Left renal cortex interstitium (tissue), 4 donors: ENCODE measurements at places on chromosomes 5 and 9.

DNA sequence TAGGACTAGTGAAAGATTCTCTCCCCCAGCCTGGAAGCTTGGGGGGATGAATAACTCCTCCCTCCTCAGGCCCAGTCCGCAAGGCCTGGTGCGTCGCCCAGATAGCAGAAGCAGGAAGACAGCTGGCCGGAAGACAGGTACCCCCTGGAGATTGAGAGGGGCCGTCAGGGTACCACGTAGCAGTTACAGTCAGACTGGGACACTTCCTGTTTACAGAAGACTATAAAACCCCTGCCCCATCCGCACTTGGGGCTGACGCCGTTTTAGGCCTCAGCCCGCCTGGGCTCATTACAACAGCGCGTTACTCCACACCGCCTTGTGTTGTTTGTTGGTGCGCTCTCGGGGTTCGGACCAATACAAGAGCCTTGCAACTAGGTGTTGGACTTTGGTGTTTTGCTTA lies 15.4 kb downstream of the SEMA6A start:
- DNase-seq = no peak

DNA sequence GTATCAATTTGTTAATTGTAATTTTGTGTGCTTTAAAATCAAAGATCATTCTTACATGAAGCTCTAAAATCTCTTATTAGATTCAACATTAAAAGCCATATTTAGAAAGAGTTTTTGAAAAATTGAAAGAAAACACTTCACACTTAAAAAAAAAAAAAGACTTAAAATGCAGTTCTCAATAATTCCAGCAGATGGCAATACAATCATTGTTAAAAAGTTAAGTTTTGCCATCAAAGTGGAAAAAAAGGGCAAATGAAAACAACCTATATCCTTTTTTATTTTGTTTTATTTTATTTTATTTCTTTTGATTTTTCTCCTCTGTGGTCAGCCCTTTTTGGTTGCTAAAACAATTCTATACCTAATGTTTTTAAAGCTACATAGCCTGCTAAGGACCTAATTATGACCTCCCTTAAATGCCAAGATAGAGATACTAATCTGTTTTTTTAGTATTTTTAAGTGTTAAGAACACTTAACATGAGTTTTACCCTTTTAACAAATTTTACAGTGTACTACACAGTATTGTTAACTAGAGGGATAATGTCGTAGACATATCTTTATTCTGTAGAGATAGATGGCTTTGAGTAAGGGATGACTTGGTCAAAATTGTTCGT lies 154.2 kb upstream of the DAB2 start:
- no peak for DNase-seq

GRCh38 chr9:74729136-74729695 lies 158.5 kb downstream of the TRPM6 start:
- DNase-seq = no peak

DNA sequence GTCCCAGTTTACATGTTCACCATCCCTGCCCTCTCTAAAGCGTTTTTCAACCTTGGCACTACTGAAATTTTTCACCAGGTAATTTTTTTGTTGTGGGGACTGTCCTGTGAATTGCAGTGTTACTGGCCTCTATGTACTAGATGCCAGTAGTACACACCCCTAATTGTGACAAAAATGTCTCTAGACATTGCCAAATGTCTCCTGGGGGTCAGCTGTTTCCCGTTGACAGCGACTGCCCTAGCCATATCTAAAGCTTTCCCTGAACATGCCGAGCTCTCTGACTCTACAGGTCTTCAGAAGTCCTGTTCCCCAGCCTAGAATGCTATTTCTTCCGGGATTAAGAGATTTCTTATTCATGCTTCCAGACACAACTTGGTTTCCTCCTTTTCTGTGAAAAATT lies 235.3 kb downstream of the ZSWIM6 start:
- no peak for DNase-seq

- DNase-seq = no peak
Measured at GRCh38 chr5:61019642-61020041, 74.6 kb downstream of the NDUFAF2 start.

- no peak for DNase-seq
Measured at GRCh38 chr9:24545285-24545684, 412 bp downstream of the IZUMO3 start.

DNA sequence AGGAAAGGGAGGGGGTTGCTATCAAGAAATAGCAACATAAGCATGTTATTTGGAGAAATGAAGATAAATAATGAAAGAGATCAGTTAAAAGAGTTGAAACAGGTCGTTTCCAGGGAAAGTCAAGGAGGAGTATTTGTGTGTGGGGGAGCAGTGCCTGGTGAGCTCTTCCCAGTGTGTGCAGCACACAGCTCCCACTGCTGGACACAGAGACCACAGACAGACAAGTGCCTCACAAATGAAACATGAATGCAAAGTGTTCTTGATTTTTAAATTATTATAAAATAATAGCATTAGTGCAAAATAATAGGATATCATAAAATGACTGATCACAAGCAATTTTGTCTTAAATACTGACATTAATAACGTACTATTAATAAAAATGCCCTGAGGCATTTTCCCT lies 40.8 kb downstream of the LIFR start:
- DNase-seq = no peak

GRCh38 chr9:32350682-32351081 lies 33.8 kb upstream of the ACO1 start:
- DNase-seq = no peak

DNA sequence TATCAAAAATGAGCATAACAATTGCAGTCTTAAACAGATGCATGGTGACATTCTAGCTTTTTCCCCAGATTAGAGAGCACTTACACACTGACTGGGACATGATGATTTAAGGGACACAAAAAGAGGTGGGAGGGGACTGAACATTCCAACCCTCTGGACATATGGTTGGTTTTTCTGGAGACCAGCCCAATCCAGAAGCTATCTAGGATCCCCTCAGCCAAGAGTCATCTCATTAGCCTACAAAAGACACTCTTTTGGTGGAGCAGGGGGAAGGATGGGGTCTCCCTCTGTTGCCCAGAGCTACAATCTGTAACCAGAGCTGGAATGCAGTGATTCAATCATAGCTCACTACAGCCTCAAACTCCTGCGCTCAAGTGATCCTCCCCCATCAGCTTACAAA lies 97.3 kb upstream of the IQGAP2 start:
- no peak for DNase-seq

GRCh38 chr9:13707612-13708576 lies 428.4 kb upstream of the MPDZ start:
- no peak for DNase-seq
